ENCODE measurements at places on chromosomes 5 and 9.

- DNase-seq = no peak
Observed at GRCh38 chr9:26260238-26260637, 582.0 kb upstream of the TUSC1 start.

DNA sequence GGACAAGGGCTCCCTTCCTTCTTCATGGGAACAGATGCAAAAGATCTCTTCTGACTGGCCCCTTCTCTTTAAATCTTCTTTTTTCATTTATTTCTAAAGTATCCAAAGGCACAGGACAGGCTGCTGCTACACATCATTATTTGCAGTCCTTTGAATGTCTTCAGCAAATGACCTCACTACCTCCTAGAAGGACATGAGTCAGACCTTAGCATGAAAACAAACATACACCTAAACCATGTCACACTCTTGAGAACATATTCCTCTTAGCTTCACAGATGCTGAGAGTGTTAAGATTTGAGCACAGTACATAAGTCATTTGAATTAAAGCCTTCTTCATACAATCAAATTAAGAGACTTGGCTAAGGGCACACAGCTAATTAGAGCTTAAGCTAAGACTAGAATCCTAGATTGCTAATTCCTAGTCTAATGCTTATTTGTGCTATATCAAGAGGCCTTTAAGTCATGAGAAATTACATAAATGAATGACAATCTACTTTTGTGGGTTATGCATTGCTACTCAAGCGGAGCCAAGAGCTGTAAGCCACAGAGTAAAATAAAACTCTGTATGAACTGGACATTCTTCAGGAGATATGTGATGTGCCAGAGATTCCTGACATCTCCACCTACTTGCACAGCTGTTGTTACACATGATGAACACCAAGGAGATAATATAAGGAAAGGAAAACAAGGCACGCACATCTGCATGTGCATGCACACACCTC is 109.1 kb upstream of the PTGER4 start:
- DNase-seq = no peak

DNA sequence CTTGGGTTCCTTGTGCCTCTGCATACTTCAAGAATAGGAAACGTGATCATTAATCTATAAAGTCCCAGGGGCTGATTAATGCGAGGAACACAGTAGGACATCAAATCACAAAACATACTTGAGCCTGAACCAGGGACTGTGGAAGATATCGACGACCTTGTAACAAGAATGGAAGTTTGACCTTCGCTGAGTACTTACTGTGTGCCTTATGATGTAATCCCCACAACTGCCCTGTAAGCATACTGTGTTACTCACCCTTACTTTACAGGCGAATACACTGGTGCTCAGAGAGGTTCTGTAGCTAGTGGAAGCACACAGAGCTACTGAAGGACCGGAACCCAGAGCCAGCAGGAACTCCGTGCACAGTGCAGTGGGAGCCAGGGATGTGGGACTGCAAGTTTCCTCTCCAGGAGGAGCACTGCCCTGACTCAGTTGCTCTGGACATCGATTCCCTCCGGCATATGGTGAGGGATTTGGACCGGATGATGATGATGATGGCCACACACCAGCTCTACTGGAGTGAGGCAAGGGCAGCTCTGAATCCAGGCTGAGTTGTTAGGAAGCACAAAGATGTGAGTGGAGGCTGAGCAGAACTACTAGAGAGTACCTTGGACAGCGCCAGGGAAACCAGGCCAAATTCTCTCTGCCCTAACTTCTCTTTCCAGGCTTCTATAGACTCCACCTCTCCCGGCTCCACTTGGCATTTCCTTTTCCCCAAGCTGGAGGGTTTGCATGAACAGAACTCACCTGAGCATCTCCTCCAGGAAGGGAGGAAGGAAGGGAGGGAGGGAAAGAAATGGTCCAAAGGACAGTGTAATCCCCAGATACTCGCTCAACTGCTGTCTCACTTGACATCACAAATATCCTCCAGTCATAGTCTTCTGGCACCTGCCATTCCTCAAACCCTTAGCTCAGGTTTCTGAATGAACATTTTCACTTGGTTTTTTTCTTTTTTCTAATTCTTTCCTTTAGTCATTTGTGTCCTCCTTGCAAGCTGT is 1.5 kb upstream of the GABBR2 start:
- no peak for DNase-seq

GRCh38 chr9:110874963-110875674 is 163.2 kb downstream of the LPAR1 start:
- no peak for DNase-seq

DNA sequence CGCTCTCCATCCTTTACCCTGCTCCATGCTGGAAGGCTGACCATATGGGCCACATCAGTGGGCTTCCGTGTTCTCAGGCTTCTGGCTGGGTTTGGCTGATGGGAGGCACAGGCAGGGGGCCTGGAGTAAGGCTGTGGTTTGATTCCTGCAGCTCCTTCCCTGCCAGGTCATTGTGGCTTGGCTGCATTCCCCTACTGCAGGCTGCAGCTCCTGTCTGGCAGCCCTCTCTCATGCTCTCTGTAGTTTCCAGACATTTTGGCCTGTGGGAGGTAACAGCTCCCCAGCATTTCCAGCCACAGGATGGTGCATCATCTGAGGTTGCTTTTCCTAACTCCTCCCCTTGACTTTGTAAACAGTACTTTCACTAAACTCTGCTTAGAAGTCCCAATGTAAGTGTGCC is 102.0 kb upstream of the PTPN3 start:
- no peak for DNase-seq

- no peak for DNase-seq
Observed at GRCh38 chr9:69945671-69946141, 97.9 kb upstream of the MAMDC2 start.

Measured in stimulated activated CD4-positive, alpha-beta T cell treated with anti-CD3 and anti-CD28 coated beads, Interleukin-1b, Interleukin-23, amount 100 ng/mL, for 24 hours (primary cell).